ENCODE measurements at places on chromosomes 7 and 10.

- DNase-seq = no peak
Observed at GRCh38 chr7:15821484-15822427, 135.3 kb upstream of the MEOX2 start.

GRCh38 chr7:70712942-70713341, 419.0 kb upstream of the GALNT17 start:
- no peak for DNase-seq

GRCh38 chr7:38182450-38182849, 4.4 kb downstream of the STARD3NL start:
- no peak for DNase-seq

GRCh38 chr7:111568870-111569462, 6.7 kb upstream of the IMMP2L start:
- no peak for DNase-seq

- DNase-seq = no peak
Observed at GRCh38 chr10:7477538-7478334, 66.9 kb upstream of the SFMBT2 start.

DNA sequence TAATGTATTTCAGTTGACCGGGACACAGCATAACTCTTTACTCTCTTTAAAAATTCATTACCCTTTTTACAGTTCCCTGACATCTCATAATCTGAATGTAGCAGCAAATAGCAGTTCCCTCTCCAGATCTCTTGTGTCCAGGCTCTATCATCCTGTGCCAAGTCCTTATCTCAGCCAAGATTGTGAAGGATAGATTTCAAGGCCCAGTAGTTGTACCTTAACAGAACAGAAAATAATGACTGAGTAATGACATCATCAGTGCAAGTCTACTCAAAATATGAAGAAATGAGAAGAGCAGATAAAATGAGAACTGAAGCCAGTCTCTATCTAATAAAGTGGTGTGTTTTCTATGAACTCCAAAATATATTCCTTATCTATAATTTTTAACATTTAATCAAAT, 92.6 kb downstream of the TFEC start:
- DNase-seq = no peak

DNA sequence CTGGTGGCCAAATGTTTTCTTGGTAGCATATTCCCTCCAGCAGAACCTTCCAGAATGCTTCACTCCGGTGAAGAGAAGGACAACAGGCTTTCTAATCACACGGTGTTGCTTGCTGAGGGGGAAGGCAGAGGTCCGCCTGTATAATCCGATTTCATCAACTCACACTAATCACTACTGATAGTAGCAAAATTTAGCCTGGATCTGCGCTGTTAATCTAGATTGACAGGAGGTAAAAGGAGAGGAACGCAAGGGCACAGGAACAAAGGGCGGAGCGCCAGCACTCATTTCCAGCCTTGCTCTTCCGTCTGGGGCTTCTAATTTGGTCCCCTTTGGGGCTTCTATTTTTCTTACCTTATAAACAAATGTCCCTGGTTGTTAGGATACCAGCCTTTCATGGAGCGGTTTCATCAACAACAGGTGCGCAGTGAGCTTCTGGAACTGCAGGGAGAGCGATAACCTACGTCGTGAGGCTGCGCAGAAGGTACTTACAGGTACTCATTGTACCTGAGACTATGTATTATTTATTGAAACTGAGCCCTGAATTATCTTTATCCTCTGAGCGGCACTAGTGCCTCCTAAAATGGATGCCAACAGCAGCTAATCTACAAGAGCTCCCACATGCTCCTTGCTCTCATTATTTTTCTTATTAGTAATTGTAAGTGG, 150.6 kb downstream of the CACNB2 start:
- DNase-seq = no peak

GRCh38 chr10:44696496-44696895, 214.6 kb upstream of the TMEM72 start:
- no peak for DNase-seq

GRCh38 chr10:50567384-50567783, 56.4 kb downstream of the SGMS1 start:
- DNase-seq = no peak

GRCh38 chr7:151787348-151787747, 89.6 kb downstream of the PRKAG2 start:
- DNase-seq = no peak

DNA sequence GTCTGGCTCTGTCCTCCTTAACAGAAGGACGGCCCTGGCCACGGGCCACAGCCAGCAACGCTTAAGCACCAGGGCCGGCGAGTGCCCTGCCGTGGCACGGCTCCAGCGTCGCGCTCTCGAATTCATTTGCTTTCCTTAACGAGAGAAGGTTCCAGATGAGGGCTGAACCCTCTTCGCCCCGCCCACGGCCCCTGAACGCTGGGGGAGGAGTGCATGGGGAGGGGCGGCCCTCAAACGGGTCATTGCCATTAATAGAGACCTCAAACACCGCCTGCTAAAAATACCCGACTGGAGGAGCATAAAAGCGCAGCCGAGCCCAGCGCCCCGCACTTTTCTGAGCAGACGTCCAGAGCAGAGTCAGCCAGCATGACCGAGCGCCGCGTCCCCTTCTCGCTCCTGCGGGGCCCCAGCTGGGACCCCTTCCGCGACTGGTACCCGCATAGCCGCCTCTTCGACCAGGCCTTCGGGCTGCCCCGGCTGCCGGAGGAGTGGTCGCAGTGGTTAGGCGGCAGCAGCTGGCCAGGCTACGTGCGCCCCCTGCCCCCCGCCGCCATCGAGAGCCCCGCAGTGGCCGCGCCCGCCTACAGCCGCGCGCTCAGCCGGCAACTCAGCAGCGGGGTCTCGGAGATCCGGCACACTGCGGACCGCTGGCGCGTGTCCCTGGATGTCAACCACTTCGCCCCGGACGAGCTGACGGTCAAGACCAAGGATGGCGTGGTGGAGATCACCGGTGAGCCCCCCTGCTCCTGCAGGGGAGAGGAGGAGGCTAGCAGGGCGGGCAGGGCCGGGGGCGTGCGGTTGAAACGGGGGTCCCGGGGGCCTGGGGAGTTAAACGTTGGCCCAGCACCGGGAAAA, at the start of gene HSPB1:
TSS of gene HSPB1 (plus strand) at position 327 of the 855 bp plus-strand sequence. CDS start at position 367, 40 bp downstream.
- DNase-seq = peak; percentile 56

DNA sequence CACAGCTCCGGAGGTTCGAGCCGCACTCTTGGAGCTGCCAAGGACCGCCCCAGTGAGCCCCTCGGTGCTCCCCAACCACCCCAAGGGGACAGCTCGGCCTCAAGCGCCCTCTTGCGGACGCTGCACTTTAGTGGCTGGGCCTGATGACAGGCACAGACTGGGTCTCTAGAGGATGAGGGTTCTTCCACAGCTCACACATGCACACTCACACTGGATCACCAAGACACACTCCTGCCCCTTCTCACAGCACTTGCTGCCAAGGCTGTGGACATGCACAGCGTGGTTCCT, 2.1 kb downstream of the RET start:
- no peak for DNase-seq

DNA sequence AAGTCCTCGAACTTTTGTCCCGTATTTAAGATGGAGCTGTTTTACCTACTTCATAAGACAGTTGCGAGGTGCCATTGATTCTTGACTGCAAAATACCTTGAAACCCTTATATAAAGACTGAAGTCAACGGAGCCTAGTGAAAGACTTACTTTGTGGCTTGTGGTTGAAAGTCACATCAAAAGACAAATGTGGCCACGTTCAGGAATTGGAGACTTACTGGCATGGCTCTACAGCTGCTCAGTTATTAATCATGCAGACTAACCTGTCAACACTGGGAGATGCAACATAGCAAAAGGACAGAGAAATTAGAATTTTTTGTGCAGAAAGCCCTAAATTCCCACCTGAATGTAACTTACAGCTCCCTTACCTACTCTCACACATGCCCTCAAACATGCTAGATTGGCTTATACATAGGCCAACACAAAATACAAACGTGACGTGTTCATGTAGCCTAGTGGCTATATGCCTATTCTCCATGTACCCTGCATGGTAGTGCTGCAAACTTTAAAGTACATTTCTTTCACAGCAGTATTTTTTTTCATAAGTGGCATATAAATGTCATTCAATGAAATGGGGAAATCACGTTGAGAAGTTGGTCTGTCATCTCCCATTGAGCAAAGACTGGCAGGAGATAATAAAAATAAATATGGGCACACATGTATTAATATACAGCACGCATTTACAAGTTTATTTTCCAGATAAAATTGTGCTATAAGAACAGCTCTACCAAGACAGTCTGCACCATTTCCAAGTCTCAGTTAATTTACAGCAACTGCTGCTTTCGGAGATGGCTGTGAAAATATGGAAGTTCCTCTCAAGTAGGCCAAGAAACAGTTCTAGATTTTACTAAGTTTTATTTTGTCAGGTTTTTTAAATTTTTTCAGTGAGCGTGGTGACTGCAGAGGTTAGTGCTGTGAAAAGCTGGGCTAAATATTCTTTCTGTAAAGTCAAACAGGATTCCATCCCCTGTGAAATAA, 170.4 kb upstream of the C7orf33 start:
- DNase-seq = no peak

DNA sequence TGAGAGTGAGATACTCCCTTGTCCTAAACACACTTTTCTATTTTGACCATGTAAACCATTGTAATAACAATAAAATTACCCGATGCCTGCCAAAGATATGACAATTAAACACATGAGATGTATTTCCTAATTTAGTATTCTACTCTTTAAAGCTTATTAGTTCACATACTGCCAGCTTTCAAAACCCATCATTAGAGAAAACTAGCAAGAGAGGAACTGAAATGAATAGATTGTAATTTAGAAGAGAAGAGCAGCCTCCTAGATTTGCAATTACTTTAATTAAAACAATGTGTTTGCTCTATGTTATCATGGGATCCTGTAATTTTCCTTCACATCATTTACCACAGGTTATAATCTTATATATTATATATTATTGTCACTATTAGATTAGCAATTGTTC, 428.2 kb downstream of the THSD7A start:
- no peak for DNase-seq

DNA sequence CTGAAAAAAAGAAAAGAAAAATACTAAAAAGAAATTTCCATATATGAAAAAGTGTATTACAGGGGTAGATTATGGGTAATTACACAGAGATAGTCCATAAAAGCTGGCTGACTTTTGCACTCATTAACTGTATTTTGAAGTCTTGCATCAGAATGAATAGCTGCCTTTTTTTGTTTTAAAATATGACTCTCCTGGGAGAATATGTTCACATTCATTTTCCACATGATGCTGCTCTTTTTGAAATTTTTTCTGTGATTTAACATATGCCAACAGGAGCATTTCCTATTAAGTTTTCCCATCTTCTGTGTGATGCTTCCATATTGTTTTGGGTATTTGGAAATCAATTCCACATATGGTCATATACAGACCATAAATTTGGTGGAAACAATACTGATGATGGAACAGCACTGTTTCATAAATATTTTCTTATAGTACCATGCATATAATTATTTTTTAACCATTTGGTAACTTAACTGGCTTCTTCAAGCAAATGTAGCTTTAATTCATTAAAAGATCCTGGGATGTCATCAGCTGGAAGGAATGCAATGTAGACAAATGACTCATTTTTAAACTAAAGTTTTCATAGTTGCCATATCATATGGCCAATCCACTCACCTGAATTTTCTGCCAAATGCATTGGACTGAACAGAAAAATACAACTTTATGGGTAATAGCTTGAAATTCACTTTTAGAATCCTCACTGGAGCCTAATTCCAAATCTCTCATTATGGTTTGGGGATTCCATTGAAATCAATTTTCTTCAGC, 313.9 kb upstream of the GLI3 start:
- DNase-seq = no peak

GRCh38 chr10:33735464-33735923, 401.0 kb upstream of the NRP1 start:
- no peak for DNase-seq

DNA sequence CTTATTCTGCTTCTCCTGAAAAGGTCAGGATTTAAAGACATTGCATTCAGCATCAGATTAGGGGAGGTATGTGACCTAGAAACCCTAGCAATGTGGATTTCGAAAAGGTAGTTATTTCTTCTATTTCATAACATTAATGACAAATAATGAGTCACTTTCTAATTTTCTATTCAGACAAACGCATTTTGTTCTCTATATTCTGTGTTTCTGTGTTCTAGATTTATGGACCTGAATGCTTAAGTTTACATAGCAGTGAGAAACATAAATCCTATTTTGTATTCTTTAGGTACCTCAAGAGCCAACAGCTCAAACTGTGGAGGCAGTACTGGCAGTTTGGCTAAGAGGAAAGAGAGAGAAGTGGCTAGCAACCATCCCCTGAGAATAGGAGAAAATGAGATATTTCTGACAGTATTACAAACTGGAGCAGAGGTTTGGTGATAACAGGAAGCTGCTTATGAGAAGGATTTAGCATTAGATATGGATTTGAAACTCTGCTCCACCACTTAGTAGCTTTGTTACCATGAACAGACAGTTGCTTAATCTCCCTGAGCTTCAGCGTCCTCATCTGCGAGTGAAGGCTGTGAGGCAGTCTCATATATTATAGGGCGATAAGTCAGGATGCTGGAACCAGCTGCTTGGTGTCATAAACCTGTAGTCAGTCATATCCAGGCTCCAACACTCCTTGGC, 28.2 kb downstream of the CDK14 start:
- DNase-seq = no peak

DNA sequence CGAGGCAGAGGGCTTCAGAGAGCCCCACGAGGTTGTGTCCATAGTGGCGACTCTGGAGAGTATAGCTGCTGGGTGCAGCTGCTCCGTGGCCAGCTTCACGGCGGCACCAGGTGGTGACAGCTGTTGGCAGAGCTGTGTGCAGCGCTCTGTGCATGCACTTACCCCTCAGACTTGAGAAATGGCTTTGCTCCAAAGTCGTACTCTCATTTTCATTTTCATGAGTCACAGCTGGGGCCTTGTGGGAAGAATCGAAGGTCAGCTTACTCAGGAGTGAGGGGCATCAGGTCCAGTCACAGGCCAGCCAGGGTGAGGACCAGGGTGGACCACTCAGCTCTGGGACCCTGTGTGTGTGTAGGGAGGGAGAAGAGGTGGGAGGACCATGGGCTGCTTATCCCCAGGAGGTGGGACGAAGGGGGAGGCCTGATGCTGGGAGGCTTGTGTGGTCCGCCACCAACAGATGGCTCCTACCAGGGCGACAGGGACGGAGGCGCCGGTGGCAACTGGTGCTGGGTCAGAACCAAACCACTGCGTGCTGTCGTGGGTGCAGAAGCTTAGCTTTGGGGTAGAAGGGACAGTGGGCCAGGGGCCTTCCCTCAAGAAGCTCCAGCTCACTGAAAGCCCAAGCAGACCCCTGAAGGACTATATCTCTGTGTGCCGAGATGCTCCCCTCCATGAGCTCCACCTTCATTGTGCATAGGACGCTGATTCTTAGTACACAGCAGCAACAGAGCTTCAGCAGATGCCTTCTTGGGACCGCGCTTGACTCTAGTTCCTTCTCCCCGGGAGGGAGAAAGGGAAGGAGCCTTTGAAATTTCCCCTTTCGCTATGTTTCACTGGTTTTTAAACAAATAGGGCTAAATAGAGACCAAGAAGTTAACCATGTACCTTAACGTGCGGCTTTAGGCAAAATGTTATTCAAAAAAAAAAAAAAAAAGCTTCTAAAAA, 225.0 kb downstream of the CELF2 start:
- DNase-seq = no peak

DNA sequence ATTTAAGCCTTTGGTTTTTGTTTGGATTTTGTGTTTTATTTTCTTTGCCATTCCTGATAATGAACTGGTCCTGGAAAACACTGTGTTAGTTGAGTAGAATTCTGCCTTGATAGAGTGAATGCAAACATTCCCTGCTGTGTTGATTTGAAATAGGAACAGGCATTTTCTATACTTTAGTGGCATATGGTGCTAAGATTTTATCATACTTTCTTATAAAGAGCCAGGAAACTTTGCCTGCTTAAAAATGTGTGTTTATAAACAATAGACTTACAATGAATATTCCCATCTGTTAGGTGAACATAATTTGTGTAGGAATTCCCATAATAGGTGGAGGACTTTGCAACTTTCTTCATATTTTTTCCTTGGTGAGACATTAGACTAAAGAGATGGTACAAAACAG, 333.3 kb downstream of the SDK1 start:
- DNase-seq = no peak

Measured in stimulated activated CD4-positive, alpha-beta T cell treated with anti-CD3 and anti-CD28 coated beads, Interleukin-4, amount 100 ng/mL, for 4 hours (primary cell).